ENCODE measurements at places on chromosomes 7 and 10. TPM values are rescaled to one million over a fixed set of nuclear protein-coding genes. Genes with fewer than 3 reads are reported as not detected.

Gene PRR15
- total RNA-seq, result 0.43 TPM

Gene MICALL2
- total RNA-seq, result 33.6 TPM

Gene TMEM236
- total RNA-seq, result under 0.01 TPM

Gene TMEM213
- total RNA-seq, result not detected

Gene SPDYE1
- total RNA-seq, result not detected

Gene TFR2
- 0.44 TPM for total RNA-seq

Gene HHEX
- 7.9 TPM for total RNA-seq
